ENCODE measurements at places on chromosomes 7 and 10. TPM values are rescaled to one million over a fixed set of nuclear protein-coding genes. Genes with fewer than 3 reads are reported as not detected.

DNA sequence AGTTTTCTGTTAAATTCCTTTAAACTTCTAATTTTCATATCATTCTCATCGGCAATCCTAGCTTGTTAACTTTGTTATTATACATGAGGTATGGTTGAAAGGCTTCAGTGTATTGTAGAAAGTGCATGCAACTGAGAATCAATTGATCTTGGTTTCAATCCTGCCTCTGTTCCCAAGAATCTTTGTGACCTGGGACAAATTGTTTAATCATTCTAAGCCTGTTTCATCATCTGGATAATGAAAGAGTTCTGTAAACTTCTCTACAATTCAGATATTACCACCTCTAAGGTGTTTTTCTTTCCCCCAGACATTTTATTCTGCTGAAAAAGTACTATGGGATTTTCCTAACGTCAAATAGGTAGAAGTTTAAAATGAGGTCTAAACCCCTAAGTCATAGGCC, 179.0 kb downstream of the RNLS start:
- DNase-seq, result no peak

- no peak for DNase-seq
Observed at GRCh38 chr7:21538936-21539495, 3.8 kb upstream of the DNAH11 start.

DNA sequence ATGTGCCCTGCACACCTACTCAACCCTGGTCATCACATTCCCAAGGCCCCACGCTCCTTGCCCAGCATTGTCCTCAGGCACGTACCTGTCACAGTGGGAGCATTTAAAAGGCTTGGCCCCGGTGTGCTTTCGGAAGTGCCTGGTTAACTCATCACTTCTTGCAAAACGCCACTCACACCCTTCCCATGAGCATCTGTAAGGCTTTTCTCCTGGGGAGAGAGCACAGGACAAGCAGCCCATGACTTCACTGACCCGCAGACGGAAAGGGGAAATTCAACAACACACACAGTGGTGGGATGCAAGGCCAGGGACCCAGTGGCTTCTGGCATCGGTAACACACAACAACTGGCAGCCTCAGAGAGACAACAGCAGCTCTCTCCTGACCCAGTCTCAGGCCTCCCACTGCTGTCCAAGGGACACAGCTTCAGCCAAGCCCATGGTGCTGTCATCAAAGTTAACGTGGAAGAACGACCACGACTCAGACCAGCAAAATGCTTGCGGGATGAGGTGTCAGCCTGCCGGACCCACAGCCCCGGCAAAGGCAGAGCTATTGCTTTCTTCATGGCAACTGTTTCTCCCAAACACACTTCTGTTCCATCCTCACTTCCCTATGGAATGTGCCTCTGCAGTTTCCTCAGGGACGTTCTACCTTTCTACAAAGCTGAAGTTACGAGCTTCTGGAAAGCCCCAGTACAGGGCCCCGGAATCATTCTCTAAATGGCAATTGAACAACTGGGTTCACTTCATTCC, 4.8 kb downstream of the KLF6 start:
- DNase-seq, result peak; percentile 89

The GIMAP6 gene
- 23.6 TPM for total RNA-seq

The INMT gene
- 6.8 TPM for total RNA-seq

The PRXL2A gene
- 65.1 TPM for total RNA-seq
